H54 (cell line): ENCODE measurements at places on chromosomes 2 and 18.
A peak's percentile ranks its signal among the peaks of the same experiment; 100 is the strongest.

DNA sequence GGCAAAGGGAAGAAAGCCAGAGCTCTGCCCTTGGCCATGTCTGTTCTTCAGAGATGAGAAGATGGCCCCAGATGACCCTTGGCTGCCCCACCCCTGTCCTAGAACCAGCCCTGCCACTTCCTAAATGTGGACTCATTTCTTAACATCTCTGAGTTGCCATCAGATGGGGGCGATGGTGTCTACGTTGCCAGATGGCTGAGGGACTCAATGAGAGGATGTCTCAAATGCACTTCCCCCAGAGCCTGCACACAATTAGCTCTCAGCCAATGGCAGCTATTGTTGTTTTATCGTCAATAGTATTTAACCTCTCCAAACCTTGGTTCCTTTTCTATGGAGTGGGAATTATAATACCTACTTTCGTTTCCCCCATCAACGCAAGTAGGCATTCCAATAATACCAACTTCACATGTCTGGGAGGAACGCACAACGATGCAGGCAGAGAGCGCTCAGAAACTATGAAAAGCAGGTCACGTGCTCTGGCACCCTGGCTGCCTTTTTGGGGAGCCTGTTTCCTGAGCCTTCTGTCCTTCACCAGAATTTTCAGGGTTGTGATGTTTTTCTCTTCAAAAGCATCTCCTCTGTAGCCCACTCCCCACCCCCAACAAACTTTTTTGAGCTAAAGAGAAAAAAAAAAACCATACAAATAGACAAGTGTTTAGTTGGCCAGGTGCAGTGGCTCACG is 100.3 kb downstream of the MCFD2 start:
- no peak for DNase-seq

DNA sequence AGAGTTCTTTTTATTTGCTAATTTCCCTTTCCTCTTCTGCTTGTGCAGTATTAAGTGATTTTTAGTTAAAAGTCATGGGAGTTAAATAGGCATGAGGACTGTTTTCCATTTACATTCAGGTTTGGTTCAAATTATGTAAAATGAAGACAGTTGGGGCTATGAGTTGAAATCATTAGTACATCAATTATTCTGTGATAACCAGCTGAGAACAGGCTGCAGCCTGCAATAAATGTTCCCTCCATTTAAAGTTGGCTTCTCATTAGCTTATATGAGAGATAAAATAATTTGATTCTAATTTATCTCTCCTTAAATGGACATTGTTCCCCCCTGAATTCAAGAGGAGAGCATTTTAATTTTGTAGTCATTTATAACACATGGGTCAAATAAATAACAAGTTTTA is 48.3 kb downstream of the RHBDD1 start:
- DNase-seq, result no peak

DNA sequence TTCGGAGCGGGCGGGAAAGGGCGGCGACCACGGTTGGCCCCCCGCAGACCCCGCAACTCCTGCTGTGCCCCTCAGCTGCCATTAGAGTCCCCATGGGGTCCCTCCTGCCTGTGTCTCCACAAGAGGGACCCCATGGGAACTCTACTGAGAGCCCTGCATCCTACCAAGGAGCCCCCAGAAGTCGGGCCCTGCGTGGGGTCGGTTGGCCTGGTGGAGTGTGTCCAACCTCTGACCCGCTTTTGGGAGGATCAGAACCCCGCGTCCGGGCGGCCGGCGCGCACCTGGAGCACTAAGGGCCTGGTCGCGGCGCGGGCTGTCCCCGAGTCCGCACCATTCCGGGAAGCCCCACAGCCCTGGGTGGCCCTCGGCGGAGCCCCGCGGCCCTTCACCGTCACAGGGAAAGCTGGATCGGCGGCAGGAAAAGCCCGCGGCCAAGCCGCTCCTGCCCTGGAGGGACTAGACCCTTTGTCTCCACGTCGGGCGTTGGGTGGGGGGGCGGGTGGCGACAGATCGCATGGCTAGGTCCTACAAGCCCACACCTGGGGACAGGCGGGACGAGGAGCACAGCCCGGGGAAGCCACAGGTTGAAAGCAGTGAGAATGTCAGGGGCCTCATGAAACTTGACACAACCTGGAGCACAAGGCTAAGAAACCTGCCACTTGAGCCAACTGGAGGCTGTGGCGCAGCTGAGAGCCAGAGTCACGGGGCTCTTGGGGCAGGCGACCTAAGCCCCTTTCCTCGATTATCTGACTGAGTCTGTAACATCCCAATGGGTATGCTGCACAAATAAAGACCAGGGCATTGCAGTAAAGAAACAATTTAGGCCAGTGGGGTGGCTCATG is 11.2 kb upstream of the CXXC1 start:
- DNase-seq, result no peak

- no peak for DNase-seq
These were observed 86.5 kb upstream of the EPB41L3 start for GRCh38 chr18:5630057-5630899.

GRCh38 chr2:60567096-60567495 is 13.6 kb upstream of the BCL11A start:
- DNase-seq, result no peak

DNA sequence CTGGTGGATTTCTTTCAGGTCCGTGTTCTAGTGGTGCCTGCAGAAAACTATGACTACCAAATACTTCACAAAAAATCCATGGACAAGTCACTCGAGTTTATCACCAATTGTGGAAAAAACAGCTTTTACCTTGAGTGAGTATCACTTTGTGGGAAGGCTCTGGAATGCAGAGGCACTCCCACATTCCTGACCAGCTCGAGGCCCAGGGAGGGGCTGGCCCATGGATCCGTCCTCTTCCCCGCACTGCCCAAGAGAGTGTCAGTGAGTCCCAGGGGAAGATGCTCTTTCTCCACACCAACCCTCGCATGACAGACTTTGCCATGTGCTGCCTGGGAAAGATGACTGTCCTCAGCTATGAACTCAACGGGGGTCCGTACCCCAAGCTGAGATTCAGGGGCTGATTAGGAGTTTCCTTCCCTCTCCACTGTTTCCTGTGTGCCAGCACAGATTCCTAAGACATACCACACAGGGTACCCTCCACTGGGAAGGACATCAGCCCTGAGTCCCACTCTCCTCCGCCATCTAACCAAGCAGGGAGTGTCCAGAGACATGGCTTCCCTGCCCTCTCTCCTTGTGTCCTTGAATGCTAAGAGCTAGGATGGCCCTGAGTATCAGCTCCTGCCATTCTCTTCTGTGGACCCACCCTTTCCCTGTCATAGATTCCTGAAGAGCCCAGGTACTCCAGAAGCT is 155.9 kb downstream of the LAMA3 start:
- DNase-seq, result peak; percentile 28

- peak; percentile 12 for DNase-seq
These were observed 96.0 kb upstream of the TTC39C start for GRCh38 chr18:23918395-23919032.

- no peak for DNase-seq
These were observed 108.1 kb upstream of the SERPINE2 start for GRCh38 chr2:224147174-224147573.

DNA sequence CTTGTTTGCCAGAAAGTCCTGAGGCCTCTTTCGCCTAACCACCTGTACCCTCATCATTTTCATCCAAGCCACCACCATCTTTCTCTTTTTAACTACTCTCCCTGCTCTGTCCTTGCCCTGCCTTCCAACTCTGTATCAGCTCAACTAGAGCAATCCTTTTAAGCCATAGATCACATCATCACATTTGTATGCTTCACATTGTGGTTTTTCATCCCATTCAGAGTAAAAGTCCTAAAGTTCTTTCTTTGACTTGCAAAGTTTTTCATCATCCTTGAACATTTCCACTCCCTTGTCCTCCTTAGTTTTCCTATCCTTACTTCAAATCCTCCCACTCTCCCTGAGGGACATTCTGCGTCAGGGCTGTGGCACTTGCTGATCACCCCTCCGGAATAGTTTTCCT is 73.9 kb downstream of the SLC39A10 start:
- no peak for DNase-seq

GRCh38 chr2:143475041-143475776 is 346.0 kb downstream of the ARHGAP15 start:
- DNase-seq, result no peak

DNA sequence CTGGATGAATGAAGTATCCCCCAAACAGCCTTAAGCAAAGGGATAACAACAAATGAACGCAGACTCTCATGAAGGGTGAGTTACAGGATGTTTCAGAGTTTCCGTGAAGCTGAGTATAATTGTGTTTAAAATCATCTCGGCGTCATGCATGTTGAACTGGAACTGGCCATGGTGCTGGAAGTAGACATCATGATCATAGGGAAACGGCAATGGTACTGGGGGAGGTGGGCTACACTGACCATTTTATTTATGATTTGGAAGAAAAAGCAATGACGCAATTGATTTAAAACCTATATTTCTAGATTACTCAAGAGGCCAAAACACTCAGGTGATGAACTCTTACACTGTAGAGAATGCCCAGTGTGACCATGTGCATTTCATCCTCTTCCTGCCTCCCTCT is 387.9 kb upstream of the MYT1L start:
- no peak for DNase-seq

DNA sequence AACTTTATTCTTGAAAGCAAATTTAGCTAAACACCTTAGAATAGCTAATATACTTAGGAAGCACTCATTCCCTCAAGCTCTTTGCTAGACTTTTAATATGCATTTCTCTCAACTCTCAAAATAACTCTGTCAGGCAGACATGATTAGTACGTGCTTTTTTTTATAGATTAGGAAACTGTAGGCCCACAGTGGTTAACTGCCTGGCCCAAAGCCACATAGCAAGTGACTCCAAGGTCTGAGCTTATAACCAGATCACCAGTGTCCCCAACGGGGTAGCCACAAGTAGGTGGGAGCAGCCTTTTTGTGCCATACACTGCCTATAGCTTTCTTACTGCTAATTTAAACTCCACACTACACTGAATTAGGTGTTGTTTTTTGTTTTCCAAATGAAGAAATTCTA is 576.8 kb downstream of the METTL4 start:
- no peak for DNase-seq
